ENCODE measurements at places on chromosomes 11 and 22.

GRCh38 chr11:45395947-45396346 lies 109.8 kb upstream of the SYT13 start:
- DNase-seq = no peak

GRCh38 chr11:80635178-80635577 lies 1194.3 kb upstream of the TENM4 start:
- no peak for DNase-seq

DNA sequence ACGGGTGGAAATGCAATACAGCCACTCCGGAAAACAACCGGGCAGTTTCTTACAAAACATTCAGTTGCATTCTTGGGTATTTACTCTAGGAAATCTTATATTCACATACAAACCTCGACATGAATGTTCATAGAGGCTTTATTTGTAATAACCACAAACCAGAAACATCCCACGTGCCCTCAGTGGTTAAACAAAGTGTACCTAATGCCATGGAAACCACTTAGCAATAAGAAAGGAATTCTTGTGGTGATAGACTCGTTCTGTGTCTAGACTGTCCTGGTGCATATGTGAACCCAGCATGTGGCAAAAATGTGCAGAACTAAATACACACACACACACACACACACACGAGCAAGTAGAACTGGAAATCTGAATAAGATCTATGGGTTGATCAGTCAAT lies 1073.3 kb downstream of the TBC1D22A start:
- peak; percentile 82 for DNase-seq

DNA sequence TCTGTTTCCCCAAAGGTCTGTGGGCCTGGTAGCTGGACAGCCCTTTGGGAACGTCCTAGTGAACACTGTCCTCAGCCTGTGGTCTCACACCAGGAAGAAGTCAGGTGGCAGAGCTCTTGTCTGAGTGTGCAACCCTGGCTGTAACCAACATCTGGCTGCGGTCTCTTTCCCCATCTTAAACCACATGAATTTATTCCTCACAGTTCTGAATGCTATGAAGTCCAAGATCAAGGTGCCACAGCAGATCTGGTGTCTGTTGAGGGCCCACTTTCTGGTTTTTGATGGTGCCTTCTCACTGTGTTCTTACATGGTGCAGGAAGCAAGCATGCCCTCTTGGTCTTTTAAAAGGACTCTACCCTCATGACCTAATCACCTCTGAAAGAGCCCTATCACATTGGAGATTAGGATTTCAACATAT lies 2.7 kb downstream of the UPB1 start:
- DNase-seq = no peak

DNA sequence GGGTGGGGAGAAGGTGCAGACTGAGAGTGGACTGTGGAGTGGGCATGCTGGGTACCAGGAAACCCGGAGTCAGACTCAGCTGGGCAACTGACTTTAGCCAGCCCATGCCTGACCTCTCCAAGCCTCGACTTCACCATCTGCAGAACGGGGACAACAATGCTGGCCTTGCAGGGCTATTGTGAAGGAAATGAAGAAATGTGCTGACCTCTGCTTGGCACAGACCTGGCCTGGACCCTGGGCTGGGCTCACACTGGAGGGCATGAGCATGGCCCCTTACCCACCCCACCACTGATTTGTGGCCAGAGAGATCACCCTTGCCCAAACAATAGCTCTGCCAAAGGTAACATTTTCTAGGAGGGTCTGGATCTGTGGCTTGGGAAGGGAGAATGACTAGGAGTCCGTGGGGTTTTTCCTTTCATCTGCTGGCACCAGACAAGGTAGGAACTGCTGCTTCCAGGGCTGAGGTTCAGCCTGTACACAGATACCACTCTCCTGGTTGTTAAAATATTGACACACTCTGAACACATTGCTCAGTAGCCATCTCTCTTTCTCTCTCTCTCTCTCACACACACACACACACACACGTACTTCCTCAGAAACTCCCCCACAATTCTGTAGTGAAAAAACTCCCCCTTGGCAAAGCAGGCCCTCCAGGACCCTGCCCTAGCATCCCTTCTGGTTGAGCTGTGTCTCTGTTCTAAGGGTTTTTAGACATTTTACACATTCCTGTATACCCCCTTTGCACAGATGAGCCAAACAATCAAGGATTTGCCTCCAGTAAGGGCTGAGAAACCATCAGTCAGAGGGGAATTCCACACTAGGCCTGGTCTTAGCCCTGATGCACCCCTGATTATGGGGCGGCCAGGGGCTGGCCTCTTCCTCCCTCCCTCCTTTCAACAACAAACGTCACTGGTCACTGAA lies 1.0 kb downstream of the MOGAT2 start:
- peak; percentile 20 for DNase-seq

- no peak for DNase-seq
Measured at GRCh38 chr11:8831861-8832260, 79.1 kb upstream of the AKIP1 start.

- DNase-seq = peak; percentile 57
Measured at GRCh38 chr11:88489030-88489429, 151.5 kb upstream of the CTSC start.

DNA sequence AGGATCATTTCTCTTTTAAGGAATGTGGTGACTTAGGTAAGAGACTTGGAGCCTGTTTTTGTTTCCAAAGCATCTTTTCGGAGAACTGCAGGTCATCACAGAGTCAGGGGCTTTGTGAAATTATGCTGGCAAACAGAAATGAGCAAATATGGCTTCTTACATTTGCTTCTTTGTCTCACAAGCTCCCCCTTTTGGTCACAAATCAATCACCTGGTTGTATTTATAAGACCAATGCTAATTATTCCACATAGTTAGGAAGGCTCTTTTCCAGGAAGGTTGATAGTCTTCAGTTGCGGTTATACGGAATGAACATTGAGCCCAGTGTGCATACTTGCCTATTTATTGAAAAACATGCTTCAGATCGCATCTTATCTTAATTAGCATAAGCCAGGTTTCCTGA lies 34.6 kb upstream of the CEP126 start:
- DNase-seq = peak; percentile 81

GRCh38 chr11:114604179-114604813 lies 8.7 kb upstream of the NXPE4 start:
- DNase-seq = no peak

DNA sequence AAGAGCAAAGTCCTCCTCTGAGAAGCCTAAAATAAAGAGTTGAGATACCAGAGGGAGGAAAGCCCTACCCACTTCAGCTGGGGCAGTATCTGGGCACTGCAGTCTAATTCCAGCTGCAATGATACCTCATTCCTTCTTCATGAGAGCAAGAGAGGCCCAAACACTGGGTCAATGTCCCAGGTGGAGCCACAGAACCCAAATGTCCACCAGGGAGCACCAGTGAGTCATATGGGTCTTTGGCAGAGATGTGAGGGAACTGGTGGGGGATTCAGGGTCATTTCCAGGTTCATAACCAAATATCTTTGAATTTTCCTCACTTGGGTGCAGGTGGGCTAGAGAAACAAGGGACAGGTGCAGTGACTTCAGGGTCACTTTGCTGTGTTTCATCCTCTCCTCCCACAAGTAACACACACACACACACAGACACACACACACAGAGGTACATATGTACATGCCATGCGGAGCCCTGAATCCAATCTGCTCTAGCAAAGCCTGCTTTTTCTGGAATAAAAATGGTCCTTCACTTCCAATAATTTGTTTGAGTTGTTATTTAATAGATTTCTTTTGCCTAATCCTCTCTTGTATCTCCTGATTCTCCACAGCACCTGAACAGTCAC lies 585.4 kb downstream of the SOX6 start:
- DNase-seq = peak; percentile 7

DNA sequence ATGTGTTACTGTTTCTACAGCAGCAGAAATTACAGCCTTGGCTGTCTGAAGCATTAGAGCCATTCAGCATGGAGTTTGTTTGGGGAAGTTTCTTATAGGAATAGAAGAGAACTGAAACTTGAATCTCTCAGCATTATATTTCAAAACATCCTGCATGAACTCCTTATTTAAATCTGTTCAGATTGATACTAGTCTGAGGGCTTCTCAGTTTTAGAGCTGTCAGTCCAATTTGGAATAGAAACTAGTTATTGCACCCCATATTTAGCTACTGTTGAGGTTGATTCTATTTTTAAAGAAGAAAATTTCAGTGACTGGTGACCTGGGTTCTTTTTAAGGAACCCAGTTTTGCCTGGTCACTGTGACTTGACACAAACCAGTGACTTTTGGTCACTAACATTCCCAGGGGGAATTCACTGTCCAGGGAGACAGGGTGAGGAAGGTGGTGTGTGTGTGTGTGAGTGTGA lies 126.0 kb upstream of the TTC12 start:
- no peak for DNase-seq

DNA sequence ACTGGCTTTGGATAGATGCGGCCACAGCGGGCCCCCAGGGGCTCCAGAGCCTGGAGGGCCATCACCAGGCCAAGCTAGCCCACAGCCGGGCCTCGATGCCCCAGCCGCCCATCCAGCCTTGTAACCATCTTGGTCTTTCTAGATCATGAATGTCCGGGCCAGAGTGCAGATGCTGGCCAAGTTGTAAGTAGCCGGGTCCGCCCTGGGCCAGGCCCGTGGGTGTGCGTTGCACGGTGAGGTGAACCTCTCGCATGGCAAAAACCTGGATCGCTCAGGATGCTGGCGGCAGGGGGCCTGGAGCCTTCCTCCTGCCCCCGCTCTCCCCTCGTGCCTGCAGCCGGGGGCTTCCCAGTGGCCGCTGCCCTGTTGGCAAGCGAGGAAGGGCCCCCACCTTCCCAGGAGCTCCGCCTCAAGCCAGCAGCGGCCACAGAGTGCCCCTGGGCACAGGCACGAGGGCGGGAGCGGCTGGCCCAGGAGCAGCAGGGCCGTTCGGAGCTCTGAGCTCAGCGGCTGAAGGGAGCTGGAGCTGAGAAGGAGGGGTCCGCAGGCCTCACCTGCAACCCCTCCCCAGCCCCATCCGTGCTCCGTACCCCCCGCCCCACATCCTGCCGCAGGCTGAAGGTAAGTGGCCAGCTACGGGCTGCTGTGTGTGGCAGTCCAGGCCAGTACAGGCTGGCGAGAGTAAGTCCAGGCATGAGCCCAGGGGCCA lies 10.9 kb upstream of the MRPL23 start:
- DNase-seq = no peak

DNA sequence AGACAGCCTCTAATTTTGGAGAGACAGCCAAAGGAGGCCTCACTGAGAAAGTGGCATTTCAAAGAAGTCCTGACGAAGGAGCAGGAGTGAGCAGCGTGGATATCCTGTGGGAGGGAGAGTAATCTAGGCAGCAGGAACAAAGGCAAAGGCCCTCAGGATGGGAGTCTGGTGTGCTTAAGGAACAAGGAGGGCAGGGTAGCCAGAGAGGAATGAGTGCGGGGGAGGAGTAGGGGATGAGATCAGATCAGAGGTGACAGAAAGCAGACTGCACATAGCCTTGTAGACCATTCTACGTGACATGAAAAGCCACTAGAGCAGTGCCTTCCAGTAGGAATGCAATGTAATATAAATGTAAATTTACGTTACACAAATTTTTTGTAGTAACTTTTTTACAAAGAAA lies 5.6 kb downstream of the SLC36A4 start:
- DNase-seq = no peak

DNA sequence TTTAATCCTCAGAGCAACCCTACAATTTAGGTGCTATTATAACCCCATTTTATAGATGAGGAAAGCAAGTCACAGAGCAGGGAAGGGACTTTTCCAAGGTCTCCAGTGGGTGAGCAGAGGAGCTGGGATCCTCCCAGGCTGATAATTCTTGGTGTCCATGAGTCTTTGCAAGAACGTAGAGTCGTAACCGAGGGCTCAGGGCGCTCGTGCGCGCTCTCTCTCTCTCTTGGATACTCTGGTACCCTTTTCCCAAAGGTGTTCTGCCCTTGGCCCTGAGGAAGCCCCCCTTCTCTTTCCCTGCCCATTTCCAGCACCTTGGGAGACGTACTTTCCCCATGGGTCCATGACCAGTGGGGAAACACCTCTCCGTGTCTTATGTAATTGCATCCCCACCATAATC lies 5.2 kb upstream of the ZP1 start:
- no peak for DNase-seq

- DNase-seq = peak; percentile 32
Measured at GRCh38 chr22:46515208-46516111, 22.0 kb downstream of the CELSR1 start.

DNA sequence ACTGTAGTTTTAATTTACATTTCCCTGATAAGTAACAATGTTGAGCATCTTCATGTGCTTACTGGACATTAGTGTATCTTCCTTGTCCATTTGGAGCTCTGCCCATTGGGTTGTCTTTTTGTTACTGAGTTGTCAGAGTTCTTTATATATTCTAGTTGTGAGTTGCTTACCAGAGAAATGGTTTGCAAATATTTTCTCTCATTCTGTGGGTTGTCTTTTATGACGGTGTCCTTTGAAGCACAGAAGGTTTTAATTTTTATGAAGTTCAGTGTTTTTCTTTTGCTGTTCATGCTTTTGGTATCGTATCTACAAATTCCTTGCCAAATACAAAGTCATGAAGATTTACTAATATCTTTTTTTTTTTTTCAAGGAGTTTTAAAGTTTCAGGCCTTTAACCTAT lies 42.4 kb downstream of the ZBTB44 start:
- no peak for DNase-seq

- DNase-seq = no peak
Measured at GRCh38 chr11:115920092-115920461, 415.9 kb upstream of the CADM1 start.

DNA sequence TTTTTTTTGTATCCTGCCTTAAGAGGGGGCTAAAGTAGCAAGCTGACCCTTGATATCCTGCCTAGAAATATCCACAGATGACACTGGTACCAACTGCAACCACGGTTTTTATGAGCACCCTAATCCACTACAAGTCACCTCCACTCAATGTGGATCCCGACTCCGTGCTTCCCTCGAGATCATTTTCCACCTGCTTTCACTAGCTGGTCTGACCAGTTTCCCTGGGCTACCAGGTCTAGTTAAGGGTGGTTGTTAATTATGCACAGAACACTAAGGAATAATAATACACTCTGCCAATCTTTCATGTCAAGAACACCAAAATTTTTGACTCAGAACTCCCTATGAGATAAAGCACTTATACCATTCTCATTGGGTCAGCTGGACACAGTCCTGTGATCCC lies 82.3 kb downstream of the ABTB2 start:
- DNase-seq = no peak

- no peak for DNase-seq
Measured at GRCh38 chr11:34566208-34566551, 52.6 kb upstream of the ELF5 start.

- no peak for DNase-seq
Measured at GRCh38 chr11:19511413-19512183, 201.0 kb upstream of the NAV2 start.

GRCh38 chr11:76193219-76193618 lies 13.1 kb downstream of the WNT11 start:
- DNase-seq = no peak

- peak; percentile 87 for DNase-seq
Measured at GRCh38 chr11:14413307-14414069, 54.5 kb upstream of the RRAS2 start.
